ENCODE measurements at places on chromosomes 4 and X. TPM values are rescaled to one million over a fixed set of nuclear protein-coding genes. Genes with fewer than 3 reads are reported as not detected.

- no peak for DNase-seq
Observed at GRCh38 chrX:128759177-128759576, 707.0 kb upstream of the ACTRT1 start.

DNA sequence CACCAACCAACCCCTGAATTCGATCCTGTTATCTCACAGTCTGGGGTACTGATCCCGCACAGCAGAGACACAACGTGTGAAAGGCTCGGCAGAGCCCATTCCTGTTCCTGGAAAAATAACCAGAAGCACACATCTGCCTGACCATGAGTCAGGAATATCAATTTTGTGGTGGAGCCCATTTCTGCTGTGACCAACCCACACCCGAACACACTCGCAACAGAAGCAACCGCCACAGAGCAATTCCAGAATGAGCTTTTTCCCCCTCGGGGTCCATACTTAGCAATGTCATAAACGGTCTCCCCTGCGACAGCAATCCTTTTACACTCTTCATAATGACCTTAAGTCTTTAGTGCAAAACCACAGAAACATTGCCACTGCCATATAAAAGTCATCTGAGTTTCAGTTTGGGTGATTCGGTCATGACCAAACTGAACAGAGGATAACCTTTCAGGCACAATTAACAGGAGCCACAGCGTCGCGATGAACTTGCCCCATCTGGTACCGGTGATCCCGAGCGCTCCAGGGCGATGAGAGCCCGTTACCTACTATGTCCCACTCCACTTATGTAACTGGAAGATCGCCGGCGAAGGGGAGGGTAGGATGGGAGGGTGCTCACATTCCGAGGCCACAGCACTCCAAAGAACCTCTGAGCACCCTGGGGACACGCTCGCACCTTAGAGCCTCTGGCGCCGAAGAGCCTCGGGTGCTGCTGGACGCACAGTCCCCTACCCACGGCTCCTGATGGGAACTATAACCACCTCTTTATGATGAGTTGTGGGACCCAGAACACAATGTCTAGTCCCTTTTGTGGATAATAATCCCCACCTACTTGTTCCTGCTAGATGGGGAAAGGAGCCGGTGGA is 1.1 kb downstream of the MECP2 start:
- no peak for DNase-seq

DNA sequence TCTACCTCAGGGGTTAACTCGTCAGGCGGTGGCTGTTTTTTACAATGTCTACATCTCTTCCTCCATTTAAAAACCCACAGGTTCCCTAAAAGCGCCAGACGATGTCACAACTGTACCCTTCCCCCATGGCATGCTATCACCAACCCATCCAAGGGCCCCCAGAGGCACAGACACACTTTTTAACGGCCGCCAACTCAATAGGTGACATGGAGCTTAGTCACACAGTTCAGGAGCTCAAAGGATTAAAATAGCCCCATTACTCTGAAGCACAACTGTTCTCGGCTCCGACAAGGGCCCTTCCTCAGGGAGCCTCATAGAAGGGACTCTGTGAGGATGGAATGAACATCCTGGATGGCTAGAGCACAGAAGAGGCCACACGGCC is 12.4 kb downstream of the SH3KBP1 start:
- DNase-seq, result peak; percentile 50

GRCh38 chr4:7007944-7008343 is 35.2 kb upstream of the TADA2B start:
- no peak for DNase-seq

DNA sequence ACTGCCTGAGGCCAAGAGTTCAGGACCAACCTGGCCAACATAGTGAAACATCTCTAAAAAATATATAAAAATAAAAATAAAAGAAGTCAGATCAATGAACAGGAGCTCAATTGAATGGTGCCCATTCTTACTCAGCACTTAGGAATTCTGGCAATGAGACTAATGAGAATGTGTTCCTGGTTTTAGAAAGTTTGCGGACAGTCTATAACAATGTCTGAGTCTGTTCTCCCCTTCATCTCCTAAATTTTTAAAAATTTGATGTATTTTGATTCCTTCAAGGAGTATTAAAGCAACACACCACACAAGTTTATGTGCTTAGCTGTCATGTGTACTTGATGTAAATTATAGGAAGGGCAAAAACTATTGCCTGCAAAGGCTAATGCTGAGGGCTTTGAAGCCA is 30.6 kb upstream of the KCNIP4 start:
- no peak for DNase-seq

- no peak for DNase-seq
Observed at GRCh38 chrX:153651540-153652079, 4.6 kb downstream of the DUSP9 start.

DNA sequence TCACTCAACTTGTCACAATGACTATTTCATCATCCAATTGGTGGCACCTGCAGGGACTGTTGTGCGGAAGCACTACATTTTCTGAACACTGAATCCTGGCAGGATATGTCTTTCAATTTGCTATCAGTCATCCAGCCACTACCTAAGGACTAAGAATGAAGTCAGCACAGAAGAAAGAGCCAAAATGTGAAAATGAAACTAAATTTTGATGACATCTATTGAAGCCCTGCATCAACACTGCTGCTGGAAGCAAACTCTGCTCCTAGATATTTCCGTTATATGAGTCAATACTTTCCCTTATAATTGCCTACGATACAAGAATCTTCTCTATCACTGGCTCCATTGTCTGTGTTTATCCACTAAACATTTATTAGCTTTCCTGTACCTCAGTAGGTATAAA is 917.9 kb downstream of the RAPGEF2 start:
- no peak for DNase-seq

- DNase-seq, result no peak
Observed at GRCh38 chr4:29047341-29048041, 1672.7 kb upstream of the PCDH7 start.

- DNase-seq, result no peak
Observed at GRCh38 chrX:21926527-21927278, 13.8 kb upstream of the SMS start.

DNA sequence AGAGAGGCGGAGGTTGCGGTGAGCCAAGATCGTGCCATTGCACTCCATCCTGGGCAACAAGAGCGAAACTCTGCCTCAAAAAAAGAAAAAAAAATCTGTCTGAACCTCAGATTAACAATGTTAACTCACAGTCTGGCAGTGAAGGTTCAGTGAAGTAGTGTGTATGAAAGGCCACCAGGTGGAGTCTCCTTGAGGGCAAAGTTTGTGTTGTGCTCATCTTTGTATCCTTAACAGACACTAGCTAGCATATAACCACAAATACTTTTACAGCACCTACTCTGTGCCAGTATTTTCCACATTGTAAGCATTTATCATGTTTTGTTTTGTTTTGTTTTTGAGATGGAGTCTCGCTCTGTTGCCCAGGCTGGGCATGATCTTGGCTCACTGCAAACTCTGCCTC is 46.0 kb upstream of the MGST2 start:
- DNase-seq, result no peak

- DNase-seq, result no peak
Observed at GRCh38 chrX:30637874-30638815, 15.1 kb upstream of the GK start.

- DNase-seq, result no peak
Observed at GRCh38 chrX:617401-617800, 13.2 kb upstream of the SHOX start.

GRCh38 chr4:683982-684622 is 4.8 kb downstream of the SLC49A3 start:
- DNase-seq, result no peak

- no peak for DNase-seq
Observed at GRCh38 chrX:56994375-56995270, 718 bp downstream of the SPIN3 start.

- DNase-seq, result no peak
Observed at GRCh38 chr4:102114118-102114630, 231.1 kb downstream of the SLC39A8 start.

GRCh38 chr4:14879683-14880082 is 122.6 kb upstream of the CPEB2 start:
- no peak for DNase-seq

GRCh38 chr4:4930677-4931076 is 71.2 kb downstream of the MSX1 start:
- no peak for DNase-seq

DNA sequence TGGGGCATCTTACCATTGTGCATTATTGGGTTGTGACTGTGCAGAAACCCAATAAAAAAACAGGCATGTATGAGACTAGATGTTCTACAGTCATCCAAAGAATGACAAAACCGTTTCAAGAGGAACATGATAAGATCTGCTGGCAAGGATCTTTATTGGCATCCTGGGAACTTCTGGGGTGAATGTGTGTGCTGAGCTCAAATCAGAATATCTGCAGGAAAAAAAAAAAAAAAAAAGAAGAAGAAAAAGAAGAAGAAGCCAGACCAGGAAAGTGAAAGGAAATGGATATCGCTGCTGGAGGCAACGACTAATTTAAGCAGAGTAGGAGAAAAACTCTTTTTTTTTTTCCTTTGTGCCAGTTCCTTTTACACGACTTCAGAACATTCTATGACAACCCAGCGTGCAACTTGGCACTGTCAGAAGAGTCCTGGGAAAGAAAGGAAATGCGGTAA is 484.2 kb upstream of the BOD1L1 start:
- DNase-seq, result no peak

- DNase-seq, result no peak
Observed at GRCh38 chrX:34426334-34426733, 230.8 kb downstream of the TMEM47 start.

GRCh38 chrX:46710927-46711623 is 47.8 kb downstream of the SLC9A7 start:
- no peak for DNase-seq

DNA sequence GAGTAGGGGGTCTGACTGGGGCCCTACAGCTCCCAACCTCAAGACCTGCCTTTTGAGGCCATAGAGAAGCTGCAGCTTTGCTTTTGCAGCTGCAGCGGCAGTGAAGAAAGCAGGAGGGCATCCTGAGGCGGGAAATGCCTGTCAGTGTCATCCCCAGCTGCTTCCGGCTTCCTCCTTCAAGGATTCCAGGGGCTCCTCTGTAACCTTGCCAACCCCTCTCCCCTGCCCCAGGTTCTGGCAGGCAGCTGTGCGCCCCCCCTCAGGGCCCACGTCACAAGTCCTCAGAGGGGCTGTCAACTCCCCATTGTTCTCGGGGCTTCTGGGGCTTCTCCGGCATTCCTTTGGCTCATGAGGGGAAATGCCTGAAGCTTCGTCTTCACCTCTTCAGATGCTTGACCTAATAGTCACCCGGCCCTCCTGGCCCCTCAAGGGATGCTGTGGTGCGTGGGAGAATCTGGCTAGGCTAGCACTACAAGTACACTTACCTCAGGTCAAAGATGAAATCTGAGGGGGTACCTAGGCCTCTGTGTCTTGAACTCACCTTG is 31.9 kb downstream of the APLN start:
- no peak for DNase-seq

DNA sequence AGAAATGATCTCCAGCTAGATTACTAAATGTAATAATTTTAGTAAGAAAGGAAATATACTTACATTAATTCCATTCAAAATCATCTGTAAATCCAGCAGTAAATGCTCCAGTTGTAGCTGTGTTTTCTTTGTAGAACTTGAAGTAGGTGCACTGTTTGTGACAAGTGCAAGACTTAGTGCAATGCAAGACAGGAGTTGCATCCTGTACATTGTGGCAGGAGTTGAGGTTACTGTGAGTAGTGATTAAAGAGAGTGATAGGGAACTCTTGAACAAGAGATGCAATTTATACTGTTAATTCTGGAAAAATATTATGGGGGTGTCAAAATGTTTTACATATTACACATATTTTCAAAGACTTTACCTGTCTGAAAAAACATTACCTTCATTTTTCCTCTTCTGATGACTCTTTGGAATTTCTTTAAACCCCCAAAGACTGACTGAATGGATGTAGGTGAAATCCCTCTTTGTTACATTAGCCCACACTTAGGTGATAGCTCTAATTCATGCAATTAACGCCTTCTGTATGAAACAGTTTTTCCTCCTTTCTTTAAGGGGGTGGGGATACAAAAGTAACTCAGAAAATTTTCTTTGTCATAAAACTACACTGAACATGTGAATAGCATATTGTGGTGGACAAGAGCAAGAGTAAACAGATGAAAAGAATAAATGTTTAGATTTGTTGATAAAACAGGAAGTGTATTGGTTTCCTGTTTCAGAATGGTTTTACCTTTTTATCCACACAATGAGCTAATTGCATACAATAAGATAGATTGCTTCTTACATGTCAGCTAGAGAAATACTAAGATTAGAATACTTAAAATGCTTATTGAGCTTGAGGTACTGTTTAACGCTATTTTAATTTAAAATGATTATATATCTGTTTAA is at the start of gene IL2:
IL2 (minus strand) TSS at position 495 of the 886 bp plus-strand sequence; CDS start at position 210, 285 bp downstream.
- no peak for DNase-seq

GRCh38 chr4:113050837-113051236 is 1.4 kb downstream of the ANK2 start:
- no peak for DNase-seq

DNA sequence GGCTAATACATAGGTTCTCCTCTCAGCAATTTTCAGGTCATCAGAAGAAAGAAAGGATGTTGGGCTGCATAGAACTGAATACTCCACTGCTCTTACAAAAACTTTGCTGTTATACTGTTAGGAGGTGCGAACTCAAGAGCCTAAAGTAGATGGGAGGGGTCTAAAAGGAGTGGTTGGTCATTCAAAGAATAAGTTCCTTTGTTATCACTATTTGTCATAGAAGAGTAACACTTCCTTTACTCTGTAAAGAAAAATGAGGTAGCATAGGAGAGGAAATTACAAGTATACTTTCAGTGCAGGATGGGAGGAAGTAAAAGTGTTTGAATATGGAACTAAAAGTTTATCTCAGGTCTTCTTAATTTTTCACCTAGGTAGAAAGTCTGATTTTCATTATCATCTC is 61.5 kb downstream of the CCNI start:
- no peak for DNase-seq

The COL4A6 gene
- 6.1 TPM for total RNA-seq

The GK2 gene
- not detected for total RNA-seq

The HSFX3 gene
- total RNA-seq, result 0.59 TPM

The CT55 gene
- total RNA-seq, result not detected

The SLBP gene
- total RNA-seq, result 12.1 TPM

The CDX4 gene
- total RNA-seq, result not detected

The CCDC120 gene
- 1.7 TPM for total RNA-seq

The PDLIM3 gene
- 265 TPM for total RNA-seq

The FRMD7 gene
- 0.30 TPM for total RNA-seq

The ZFYVE28 gene
- 4.4 TPM for total RNA-seq

The FMR1NB gene
- not detected for total RNA-seq

The JAKMIP1 gene
- total RNA-seq, result not detected

The HSD17B11 gene
- total RNA-seq, result 11.0 TPM

The RBM46 gene
- total RNA-seq, result 0.13 TPM

Data from cardiac septum (tissue), 1 donor.